ENCODE measurements at places on chromosomes 5 and 9. TPM values are rescaled to one million over a fixed set of nuclear protein-coding genes. Genes with fewer than 3 reads are reported as not detected.

ECSCR gene
- 29.6 TPM for polyA plus RNA-seq

- no peak for DNase-seq
Observed at GRCh38 chr9:134286471-134287245, 39.6 kb upstream of the RXRA start.

- DNase-seq, result no peak
Observed at GRCh38 chr9:32957358-32957757, 44.1 kb downstream of the APTX start.

DNA sequence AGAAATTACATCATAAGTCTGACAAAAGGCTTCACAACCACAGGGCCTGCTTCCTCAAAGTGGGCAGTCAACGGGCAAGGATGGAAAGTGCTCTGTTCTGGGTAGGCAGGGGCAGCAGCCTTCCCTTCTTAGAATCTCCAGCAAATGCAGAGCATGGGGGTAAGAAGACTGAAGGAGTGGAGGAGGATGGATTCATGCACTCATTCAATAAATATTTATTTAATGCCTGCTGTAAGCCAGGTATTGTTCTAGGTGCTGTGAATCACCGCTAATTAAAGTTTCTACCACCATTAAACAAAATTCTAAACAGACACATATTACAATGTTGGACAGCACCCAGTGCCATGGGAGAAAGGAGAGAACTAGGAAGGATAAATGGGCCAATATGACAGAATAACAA, 195.6 kb downstream of the ELAVL2 start:
- DNase-seq, result no peak

DNA sequence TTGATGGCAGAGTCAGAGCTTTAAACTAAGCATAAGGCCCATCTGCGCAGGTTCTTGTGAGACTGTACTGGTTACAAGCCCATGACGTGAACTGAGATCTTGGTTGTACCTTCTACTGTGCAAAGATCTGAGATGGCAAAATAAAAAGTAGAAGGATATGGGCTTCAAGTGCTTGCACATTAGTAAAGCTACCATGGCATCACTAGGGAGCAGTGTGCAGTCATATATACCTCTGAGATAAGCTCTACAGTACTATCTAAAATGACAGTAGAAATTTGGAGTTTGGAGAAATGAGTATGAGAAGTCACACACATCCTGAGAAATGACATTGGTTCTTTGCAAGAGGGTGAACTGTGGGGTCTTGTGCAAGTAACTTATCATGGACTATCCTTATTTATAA, 408.2 kb upstream of the PRR16 start:
- no peak for DNase-seq

ANKRD55 gene
- polyA plus RNA-seq, result 0.27 TPM

DDX4 gene
- 0.23 TPM for polyA plus RNA-seq

ZDHHC11B gene
- 7.3 TPM for polyA plus RNA-seq

C1QTNF2 gene
- polyA plus RNA-seq, result 21.0 TPM

FABP6 gene
- not detected for polyA plus RNA-seq

GRCh38 chr5:148469501-148469935, 85.8 kb downstream of the FBXO38 start:
- DNase-seq, result no peak

DNA sequence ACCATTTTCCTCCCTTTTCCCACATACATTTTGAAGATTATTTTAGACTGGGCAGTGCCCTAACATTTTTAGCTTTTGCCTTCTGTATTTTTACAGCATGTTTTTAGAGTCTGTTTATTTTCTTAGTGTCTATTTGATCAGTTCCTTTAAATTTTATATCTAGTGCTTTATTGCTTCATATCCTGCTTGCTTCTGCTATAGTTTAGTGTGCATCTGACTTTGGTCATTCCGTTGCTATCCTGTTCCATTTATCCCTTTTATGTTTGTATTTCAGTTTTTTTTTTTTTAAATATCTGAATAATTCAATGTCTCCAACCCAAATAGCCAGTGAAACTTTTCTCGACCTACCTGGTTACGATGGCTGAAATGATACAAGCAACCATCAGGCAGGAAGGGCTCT, 203.8 kb downstream of the ARHGAP26 start:
- DNase-seq, result no peak

DNA sequence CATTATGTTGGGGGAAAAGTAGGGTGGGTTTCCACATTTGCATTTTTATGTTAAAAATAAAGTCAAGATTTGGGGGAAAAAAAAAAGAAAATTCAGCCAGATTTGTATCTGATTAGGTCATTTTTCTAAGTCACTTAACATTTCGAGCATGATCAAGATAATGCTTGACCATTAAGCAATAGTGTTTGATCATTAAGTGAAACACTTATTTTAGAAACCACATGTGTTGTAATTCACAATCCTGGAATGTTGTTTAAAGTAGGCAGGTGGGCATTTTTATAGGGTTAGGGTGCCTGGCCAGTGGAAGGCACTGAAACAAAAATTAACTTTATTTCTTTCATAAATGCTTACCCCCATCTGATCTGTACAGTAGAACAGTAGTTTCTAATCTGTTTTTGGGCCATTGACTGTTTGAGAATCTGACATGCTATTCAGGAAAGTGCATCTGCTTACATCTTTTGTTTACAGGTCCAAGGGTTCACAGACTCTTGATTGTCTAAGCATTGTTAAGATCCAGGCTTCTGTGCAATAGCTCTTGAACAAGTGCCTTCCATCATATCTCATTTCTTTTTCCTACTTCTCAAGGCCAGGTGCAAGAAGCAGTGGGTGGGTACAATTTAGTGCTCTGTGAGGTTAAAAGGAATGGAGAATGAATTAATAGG, 9.1 kb downstream of the ZCCHC9 start:
- no peak for DNase-seq

GRCh38 chr9:122078557-122078956, 14.6 kb downstream of the TTLL11 start:
- DNase-seq, result no peak

ACOT12 gene
- polyA plus RNA-seq, result not detected

NR5A1 gene
- polyA plus RNA-seq, result not detected

DNA sequence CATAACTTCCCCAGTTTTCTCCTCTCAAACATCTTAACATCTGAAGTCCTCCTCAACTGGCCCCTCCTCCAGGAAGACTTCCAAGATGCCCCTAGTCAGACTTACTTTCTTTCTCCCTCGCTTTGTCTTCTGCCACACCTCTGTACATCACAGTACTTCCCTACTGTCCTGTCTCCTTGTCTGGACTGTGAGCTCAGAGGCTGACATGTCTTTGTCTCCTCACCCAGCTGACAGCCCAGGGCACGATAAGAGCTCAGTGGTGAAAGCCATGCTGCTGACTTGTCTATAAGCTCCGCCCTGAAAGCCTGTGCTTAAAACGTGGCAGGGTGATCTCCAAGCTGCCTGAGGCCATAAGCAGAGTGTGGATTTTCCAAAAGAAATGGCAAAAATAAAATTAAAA, 33.0 kb upstream of the SLC25A51 start:
- no peak for DNase-seq

DNA sequence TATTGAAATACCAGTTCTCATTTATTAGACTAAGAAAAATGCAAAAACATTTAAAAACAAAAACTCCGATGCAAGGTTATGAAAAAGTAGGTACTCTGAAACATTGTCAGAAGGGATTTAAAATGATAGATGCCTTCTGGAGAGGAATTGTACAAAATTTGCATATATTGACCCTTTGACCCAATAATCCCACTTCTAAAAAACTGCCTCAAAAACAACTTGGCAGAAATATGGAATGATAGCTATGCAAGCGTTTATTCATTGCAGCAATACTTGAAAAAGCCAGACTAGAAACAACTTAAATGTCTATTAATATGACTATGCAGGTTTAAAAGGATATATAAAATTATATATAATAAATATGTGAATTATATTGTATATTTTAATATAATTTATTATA, 118.4 kb downstream of the PLK2 start:
- no peak for DNase-seq

DNA sequence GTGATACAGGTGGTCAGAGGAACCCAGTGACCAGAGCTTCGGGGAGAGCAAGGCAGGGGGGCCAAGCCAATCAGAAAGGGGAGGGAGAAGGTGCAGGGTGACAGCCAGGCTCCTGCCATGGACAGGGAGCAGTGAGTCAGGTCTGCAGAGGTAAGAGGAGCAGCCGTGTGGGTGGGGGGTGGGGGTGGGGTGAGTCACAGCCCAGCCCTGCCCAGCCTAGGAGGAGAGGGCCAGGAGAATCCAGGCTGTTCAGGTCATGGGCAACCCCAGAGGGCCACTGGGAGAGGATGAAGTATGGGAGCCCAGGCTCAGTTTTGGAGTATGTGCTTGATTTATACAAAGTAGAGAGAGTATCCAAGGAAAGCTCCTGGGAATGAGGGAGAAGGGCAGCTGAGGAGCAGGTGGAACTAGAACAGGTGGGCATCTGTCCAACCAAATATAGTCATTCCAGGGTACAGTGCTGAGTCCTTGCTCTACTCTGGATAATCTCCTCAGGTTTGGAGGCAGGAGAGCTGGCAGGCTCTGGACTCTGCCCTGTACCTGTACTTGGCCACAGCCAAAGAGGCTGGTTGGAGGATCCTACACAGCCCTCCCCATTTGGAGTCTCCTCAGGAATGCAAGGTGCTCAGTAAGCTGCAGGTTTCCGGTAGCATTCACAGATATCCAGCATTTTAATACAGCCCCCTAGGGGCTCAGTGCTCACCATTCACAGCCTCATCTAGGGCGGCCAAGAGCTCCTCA, 1.6 kb downstream of the HBEGF start:
- DNase-seq, result no peak

DNA sequence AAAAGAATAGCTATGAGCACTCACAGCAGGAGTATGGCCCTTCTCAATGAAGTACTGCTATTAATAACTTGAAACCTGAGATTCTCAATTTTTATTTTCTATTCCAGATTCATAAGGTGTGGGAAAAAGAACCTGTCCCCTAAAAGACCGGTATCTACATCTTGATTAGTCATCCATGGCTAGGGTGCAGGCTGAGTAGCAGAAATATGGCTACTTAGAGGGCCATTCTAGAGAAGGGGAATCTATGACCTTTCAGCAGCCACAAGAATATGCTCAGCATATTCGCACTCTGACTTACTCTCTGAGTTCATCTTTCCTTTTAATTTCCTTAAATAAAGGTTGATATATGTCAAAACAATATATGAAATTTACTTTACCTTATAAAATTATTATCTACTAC, 27.7 kb downstream of the WDR36 start:
- DNase-seq, result no peak

SPINK13 gene
- polyA plus RNA-seq, result 0.45 TPM

- DNase-seq, result no peak
Observed at GRCh38 chr9:119697996-119698395, 328.8 kb upstream of the BRINP1 start.

PKD2L2 gene
- 0.74 TPM for polyA plus RNA-seq

CRB2 gene
- polyA plus RNA-seq, result 0.12 TPM

DNA sequence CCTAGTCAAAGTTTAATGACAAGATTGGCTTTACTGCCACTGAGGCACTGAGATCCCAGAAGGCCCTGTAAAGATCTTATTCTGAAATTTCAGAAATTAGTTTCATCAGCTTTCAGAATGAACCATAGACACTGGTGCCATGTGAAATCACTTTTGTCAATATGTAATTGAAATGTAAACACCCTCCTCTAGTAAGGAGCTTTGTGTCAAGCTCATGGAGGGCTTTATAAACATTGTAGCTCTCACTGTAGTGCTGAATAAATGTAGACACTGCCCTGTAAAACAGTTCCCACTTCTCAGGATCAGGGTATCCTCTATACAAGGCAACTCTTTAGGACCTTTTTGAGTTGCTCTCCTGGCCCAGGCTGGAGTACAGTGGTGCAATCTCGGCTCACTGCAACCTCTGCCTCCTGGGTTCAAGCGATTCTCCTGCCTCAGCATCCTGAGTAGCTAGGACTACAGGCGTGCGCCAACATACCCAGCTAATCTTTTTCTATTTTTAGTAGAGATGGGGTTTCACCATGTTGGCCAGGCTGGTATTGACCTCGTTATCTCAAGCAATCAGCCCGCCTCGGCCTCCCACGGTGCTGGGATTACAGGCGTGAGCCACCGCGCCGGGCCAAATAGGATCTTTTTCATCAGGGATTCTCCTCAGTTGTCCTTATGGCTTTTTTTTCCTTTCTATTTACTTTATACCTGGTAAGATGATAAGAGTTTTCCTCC, 1823.9 kb upstream of the CDH9 start:
- DNase-seq, result no peak

GRCh38 chr9:27349698-27350080, 52.7 kb upstream of the EQTN start:
- no peak for DNase-seq

DNA sequence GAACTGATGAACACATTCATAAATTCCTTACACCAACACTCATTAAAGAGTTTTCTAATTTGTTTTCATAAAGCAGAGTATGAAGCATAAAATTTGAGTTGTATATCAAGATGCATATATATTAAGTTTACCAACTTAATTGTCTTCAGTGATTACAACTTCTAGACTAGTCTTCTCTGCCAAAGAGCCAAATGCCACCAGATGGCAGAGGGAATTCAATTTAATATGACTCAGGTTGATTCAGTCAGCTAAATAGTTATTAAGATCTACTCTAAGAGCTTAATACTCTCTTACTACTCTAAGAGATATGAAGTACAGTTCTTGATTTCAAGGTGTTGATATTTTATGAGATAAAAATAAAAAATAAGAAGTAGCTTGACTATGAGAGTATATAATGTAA, 53.4 kb downstream of the CDH10 start:
- no peak for DNase-seq

DNA sequence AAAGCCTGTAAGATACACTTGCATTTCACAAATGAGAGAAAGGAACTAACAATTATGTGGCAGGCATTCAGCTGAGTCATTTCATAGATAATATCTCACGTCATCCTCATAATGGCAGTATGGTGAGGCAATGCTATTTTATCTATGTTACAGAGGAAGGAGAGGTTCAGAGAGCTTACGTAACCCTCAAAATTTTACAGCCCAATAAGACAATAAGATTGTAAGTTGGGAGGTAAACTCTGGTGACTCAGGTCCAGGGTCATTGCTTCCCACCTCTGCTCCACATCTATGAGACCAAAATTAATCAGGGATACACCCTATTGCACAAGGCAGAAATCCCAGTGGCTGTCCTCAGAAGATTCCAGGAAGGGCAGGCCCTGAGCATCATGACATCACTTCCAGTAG, 309.7 kb downstream of the NSG2 start:
- DNase-seq, result no peak

DNA sequence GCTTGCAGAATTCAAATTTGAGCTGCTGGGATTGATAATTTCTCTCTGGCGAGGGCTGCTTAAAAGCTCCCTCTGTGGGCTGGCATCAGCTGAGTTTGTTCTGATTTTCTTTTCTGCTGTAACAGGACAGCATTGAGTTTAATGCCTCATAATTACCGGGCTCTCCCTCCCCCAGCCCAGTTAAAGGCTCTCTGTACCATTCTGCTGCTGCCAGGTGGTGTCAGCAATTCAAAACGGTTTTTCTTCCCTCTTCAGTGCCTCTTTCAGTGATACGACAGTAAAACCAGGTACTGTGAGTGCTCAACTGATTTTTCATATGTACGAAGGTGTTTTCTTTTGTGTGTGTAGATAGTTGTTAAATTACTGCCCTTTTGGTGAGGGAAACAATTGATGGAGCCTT, 509.3 kb upstream of the CTNND2 start:
- no peak for DNase-seq

Measured in hindlimb muscle (tissue), 1 donor.